Fibroblast of skin of back (primary cell): ENCODE measurements at places on chromosomes 3 and 15.

DNA sequence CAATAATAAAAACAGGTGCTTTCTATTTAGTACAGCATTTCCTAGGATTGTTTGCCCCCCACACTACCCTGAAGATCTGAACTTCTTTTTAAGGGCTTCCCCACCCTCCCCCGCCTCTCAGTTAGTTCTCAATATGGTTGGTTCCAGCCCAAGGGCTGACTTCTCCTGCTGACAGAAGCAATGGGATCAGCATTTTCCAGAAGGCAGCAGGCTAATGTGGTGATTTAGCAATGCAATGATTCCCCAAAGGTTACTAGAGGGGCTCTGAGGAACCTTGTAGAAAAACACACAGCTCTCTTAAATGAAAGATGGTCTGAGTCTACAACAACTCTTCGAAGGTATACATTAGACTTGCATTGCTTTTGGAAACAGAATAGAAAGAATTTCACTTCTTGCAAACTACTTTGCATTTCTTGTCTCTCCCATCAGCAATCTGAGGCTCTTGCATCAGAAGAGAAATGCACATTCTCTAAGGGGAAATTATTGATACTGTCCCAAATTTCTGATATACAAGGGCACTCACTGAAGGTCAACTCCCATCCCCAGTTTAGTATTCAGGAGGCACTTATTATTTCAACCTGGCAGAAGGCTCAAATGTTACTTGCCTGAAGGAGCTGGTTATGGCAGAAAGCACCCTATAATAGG is 30.3 kb downstream of the FGF12 start:
- DNase-seq: no peak

GRCh38 chr3:45555086-45555591 is 39.4 kb upstream of the LIMD1 start:
- DNase-seq: no peak

DNA sequence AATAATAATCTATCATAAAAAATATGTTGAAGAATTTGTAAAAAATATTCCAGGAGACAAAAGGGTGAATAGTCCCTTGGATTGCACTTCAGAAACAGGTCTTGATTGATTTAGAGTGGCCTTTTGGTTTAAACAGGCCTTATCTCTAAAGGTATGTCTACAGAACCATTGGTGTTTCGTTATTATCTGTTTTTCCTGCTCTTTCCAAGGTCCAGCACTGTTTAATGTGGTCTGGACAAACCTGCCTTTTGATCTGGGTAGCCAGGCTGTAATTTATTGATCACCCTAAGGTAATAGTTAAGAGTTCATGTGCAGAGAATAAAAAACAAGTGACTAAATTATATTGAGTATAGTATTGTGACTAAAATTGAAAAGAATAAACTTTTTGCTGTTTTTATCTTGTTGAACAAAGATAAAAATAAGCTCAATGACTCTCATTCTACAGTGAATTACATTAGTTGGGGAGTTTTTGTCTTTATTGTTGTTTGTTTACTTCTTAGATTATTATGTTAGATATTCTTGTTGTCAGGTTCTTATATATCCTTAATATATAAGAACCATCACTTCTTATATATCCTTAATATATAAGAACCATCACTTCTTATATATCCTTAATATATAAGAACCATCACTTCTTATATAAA is 25.1 kb downstream of the SLC2A2 start:
- DNase-seq: no peak

GRCh38 chr3:64554096-64554920 is 133.5 kb downstream of the ADAMTS9 start:
- no peak for DNase-seq

DNA sequence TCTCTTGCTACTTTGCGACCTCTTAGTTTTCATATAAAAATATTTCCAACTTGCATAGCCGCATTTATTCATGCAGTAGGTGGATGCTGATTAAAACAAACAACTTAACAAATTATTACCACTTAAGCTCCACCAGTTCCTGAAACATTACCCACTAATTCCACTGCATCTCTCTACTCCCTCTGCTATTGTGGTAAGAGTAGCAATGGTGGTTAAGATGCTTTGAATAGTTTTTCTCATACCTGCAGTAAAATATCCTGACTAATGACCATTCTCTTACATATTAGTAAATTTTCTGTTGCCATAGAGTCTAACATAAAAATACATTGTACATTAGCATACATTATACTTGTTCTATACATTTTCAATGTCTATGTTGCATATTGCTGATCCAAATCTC is 397.6 kb upstream of the PLSCR5 start:
- peak; percentile 4 for DNase-seq

GRCh38 chr3:145269106-145269505 is 891.9 kb downstream of the PLOD2 start:
- no peak for DNase-seq

DNA sequence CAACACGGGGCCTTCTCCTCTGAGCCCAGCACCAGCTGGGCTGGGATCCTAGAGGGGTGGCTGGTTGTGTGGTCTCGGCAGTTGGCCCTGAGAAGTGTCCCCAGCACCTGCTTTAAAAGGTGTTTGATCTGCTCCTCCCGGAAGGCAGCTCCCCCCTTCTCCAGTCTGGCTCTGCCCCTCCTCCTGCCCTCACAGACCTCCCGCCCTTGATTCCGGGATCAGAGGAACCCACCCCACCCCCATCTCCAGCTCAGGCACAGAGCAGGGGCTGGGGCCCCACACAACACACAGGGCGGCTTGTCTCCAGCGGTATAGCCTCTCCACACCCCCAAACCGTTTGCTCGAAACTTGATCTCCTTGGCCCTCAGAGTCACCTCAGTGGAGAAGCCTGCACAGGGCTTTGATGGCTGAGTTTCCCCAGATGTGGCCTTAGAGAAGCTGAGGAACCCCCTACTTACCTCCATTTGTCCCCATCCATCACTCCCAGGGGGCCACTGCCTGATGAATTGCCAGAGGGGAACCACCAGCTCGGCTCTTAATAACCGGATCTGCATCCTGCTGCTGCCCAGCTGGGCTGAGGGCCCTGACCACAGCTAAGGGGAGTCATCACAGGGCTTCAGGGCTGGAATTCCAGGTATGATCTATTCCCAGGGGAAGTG is 6.4 kb upstream of the STRA6 start:
- peak; percentile 67 for DNase-seq

DNA sequence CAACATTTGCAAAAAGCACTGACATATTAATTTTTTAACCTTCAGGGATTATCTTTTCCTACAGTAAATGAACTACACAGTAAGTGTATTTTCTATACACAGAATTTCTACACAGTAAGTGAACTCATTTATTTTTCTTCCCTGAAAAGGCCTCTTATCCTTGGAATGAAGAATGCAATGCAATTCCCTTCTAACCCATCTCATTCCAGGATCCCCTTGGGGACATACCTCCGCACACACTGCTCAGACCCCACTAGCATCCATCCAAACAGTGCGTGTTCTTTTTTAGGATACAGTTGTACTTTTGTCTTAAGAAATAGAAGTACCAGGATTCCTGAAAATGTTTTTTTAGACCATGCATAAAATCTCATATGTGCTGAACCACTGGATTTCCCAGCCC is 152.8 kb downstream of the UACA start:
- DNase-seq: peak; percentile 62

DNA sequence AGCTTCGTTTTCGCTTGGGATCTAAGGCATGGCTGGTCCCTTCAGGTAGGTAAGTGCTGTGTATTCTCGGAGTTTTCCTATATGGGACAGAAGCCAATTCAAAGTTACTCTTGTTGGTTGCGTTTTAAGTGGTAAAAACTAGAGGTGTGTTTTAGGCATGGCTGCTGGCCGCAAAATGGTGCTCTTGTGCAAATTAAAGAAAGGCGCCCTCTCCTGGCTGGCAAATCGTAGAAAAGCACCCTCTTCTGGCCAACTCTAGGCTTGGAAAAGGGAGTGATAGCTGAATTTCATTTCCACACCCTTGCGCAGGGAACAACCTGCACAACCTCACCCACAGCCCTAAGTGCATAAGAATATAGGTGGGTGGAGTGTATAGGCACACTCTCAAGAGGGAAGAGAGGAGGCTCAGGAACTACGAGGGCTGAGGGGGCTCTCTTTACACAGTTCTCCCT is 23.5 kb downstream of the DRD3 start:
- DNase-seq: peak; percentile 21

DNA sequence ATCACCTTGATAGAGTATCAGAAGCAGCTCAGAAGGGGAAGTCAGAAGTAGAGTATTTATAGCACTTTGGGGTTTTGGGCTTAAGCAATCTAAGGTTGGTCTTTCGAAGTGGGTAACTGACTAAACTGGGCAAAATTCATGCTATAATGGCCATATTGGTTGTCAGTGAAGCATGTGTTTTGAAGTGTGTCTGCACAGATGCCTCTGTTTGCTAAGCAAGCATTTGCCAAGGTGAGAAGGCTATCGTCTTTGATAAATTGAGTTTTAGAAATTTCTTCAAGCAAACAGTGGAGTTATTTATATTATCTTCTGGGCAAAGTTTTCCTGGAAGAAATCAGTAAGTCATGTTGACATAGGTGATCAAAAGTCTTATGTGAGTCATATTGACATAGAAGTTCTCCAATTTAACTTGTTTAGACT is 412.8 kb upstream of the TGFBR2 start:
- DNase-seq: no peak

DNA sequence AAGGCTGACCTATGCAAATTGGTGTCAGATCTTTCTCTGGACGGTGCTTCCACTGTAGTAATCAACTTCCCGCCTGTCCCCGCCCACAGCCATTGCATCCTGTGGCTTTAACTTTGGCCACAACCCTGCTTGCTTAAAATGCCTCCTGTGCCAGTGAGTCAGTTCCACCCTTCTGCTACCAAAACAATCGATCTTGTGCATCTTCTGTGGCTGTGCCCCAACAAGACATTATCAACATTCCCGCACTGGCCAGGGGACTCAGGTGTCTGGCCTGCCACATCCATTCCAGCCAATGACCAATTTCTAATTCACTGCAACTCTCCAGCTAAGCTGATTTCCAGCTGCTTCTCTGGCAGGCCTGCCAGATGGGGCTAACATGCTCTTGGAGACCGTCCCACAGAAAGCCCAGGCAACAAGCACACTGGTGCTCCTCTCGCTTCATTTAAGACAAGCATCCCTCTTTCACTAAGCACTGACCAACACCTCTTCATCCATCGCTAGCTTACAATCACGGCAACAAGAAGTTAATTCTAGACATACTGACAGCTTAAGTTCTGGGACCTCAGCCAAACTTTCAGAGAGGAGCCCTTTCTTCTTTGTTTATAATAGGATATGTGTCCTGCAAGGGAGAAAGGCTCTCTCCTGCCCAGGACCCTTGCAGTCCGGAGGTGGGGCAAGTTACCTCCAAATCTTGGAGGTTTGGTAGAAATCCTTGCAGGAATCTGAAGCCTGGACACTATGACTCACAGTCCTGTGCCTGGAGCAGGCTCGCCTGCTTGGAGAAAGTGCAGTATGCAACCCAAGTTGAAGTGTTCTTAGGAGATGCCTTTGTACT is 6.7 kb downstream of the CA12 start:
- DNase-seq: peak; percentile 77

GRCh38 chr3:167886690-167887089 is 151.2 kb downstream of the SERPINI1 start:
- DNase-seq: no peak

DNA sequence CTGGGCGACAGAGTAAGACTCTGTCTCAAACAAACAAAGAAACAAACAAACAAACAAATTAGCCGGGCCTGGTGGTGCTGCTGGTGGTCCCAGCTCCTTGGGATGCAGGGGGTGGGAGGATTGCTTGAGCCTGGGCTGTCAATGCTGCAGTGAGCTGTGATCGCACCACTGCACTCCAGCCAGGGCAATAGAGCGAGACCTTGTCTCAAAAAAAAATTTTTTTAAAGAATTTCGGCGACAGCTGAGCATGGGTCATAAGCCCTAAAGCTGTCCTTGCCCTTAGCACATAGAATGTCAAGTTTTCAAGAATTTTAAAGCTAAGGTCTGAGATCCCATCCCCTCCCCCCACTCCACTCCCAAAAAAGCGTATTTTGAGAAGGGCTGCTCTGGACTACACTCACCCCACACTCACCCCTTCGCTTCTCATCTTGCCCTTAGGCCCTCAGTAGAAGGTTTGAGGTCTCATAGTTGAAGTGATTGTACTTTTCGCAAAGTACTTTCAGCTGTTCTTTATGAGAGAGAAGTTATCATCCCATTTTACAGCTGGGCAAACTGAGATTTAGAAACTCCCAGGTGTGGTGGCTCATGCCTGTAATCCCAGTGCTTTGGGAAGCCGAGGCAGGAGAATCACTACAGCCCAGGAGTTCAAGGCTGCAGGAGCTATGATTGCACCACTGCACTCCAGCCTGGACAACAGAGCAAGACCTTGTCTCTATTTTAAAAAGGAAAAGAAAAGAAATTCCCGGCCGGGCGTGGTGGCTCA is 34.3 kb upstream of the FLNB start:
- no peak for DNase-seq

DNA sequence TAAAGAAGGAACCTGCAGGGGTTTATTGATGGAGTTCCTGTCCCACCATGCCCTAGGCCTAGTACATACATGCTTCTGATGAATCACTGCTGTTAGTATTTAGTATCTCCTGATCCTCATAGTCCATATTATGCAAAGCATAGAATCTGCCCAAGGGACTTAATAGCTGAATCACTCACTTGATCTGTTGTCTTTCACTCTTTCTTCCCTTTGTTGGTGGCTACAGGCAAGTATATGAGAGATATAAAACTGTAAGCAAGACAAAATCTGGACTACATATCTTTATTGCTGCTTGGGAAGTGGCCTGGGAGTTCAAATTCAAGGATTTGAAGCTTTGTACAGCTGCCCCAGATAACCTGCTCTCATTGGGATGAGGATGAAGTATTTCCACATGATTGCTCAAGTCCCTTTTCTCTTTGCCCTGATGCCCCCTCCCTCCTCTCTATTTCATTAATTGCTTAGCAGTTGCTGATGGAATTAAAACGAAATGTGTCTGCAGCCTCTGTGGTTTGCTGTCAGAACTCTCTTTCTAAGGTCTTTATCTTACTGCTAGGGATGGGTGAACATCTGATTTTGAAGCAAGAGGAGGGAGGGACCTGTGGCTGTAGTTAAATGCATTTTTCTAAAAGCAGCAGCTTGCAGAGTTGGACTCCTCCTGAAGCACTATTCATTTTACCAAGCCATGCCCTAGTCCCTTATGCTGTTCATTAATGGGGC is 114.1 kb downstream of the ZNF609 start:
- DNase-seq: peak; percentile 71

DNA sequence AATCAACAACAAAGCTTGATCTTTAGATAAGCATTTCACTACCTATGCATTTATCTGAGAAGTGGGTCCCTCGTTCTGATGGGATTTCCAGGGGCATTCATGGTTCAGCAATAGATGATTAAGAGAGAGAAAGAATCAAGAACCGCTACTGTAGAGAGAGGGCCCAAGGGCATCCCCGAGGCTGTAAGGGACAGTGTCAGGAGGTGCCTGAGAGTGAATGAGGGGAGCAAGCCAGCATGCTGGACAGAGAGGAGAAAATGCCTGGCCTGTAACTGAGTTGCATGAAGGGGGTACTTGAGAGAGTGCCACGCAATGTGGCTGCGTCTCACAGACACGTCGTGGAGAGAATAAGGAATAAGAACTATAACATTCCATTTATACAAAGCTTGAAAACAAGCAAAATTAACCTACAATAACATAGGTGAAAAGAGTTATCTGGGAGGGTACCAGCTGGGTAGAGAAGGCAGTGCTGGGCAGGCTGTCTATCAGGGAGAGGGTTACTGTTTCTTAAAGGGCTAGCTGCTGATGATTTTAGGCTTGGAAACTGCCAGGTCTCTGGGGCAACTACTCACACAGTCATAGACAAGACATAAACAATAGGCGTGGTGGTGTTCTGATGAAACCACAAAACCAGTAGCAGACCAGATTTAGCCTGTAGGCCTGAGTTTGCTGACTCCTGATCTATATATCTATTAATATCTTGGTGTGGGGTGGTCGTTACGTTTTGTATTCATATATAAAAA is 374.6 kb upstream of the CFAP20DC start:
- peak; percentile 82 for DNase-seq
